ENCODE measurements at places on chromosomes 7 and 10. TPM values are rescaled to one million over a fixed set of nuclear protein-coding genes. Genes with fewer than 3 reads are reported as not detected.

Gene LIPJ
- not detected for total RNA-seq

Gene IDI2
- total RNA-seq: not detected

Gene AKR1B1
- 178 TPM for total RNA-seq

Gene EPO
- total RNA-seq: not detected

Gene TSPAN33
- total RNA-seq: 7.6 TPM

Gene LRIT1
- not detected for total RNA-seq

Gene IFIT1B
- total RNA-seq: not detected

Gene MYL10
- total RNA-seq: not detected

Gene CCDC3
- total RNA-seq: 0.02 TPM

Gene HECW1
- total RNA-seq: 24.7 TPM

Gene BEND7
- 12.4 TPM for total RNA-seq

Gene ITIH5
- not detected for total RNA-seq

Gene FAM25C
- not detected for total RNA-seq

Gene SCIN
- not detected for total RNA-seq

Gene OR2A1
- total RNA-seq: not detected

Gene CALML3
- total RNA-seq: not detected

Gene ODAD2
- total RNA-seq: 0.82 TPM

Gene RELN
- total RNA-seq: 0.57 TPM

Gene ABCC2
- 191 TPM for total RNA-seq

Gene FAM200A
- total RNA-seq: 14.0 TPM

Gene ANXA7
- 120 TPM for total RNA-seq

Gene ITPRID1
- not detected for total RNA-seq

Gene VDAC2
- total RNA-seq: 323 TPM

Gene FOXP2
- not detected for total RNA-seq

All from NCI-H460 (cell line).